ENCODE measurements at places on chromosomes 5 and 9. TPM values are rescaled to one million over a fixed set of nuclear protein-coding genes. Genes with fewer than 3 reads are reported as not detected.

DNA sequence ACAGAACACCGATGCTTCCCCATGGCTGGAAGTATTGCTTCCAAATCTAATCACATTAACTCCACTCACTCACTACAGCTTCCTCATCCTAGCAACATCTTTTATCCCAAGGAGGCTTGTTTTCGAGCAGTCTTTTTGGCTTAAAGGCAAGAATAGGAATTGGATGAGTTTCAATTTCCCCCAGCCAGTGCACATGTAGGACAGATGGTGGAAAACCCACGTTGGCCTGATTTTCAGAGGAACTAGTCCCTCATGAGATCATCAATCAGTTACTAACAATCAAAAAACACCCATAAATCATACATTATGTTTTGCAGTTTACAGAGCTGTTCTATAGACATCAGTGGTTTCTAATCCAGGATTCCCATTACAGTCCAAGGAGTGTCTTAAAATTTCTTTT is 48.5 kb upstream of the AGXT2 start:
- no peak for DNase-seq

DNA sequence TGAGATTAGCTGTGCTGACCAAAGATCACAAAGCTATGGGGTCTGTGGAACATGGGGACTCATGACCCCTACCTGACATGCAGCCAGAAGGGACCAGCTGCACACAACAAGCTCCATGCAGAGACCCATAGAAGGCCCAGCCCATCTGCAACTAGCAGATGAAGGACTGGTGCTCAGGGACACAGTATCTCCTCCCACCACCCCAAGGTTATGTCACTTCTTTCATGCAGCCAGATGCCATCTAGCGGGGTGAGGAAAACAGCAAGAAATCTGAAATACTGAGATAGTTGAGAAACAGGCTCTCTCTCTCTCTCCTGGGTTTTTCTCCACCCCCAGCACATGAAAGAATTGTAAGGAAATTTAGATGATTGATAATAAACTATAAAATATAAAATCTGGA is 161.3 kb upstream of the DAPK1 start:
- no peak for DNase-seq

- no peak for DNase-seq
Observed at GRCh38 chr9:82957529-82958379, 105.2 kb downstream of the RASEF start.

- DNase-seq: no peak
Observed at GRCh38 chr9:133850161-133850560, 112.0 kb upstream of the SARDH start.

GRCh38 chr5:56566374-56567249 is 248.7 kb upstream of the MAP3K1 start:
- no peak for DNase-seq

DNA sequence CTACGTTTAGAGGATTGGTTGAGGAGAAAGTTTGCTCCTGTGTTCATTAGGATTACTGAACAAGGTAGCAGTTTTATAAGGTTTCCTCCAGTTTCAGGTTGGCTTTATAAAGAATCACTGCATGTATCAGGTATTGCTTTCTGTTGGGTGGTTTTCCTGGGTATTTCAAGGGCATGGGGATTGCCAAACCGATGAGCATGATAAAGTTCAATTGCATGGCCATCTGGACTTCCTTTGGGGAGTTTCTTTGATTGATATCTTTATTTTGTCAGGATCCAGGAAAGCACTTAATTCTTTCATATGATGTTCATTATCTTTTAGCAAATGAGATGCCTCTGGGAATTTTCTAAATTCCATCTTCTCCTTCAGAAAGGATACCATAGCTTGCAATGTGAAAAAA is 10.3 kb upstream of the GABBR2 start:
- no peak for DNase-seq

- no peak for DNase-seq
Observed at GRCh38 chr5:172223901-172224873, 30.2 kb downstream of the EFCAB9 start.

DNA sequence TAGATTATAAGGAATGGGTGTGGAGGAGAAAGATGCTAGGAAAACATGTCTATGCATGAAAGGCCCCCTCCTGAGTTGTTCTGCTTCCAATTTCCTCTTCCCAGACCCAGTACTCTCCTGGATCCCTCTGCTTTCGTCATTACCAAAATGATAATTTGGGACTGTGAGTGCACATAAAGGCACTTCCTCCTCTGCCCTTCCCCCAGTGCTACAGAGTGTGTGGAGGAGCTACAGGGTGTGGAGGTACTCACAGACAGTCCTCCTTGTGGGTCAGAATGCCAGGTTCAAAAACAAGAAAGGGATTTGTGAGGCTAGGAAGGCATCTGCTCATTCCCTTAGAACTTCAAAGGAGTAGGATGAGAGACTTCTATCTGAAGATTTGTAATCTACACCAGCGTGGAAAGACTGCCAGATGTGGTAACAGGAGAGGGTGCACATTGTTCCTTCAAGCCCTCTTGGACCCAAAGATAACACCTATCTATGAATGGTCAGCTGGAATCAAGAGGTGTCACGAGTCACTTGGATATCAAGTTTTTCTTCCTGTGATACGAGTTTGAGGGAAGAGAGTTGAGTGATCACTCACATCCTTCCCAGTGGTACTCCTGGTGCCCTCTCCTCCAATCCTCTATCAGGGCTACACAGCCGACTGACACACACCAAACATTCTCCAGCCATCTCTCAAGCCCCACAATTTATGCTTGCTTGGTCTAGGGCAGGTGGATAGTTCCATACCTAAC is 201.1 kb downstream of the EPB41L4A start:
- no peak for DNase-seq

- no peak for DNase-seq
Observed at GRCh38 chr5:158268286-158268685, 409.3 kb upstream of the CLINT1 start.

DNA sequence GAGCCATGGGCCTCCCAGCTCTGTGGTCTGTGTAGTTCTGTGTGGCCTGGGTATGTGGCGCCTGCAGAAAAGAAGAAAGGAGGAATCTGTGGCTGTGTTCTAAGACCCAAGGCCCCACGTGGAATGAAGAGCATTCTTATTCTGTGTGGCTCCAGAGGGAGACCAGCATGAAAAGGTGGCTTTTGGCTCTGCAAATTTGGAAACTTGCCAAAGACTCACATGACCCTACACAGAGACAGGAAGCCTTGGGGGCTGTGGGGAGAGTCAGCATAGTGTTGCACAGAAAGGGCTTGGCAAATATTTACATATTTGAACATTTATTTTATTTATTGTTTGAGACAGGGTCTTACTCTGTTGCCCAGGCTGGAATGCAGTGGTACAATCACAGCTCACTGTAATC is 193.3 kb downstream of the TMEM38B start:
- no peak for DNase-seq

- no peak for DNase-seq
Observed at GRCh38 chr9:34558919-34559623, 30.5 kb downstream of the CNTFR start.

DNA sequence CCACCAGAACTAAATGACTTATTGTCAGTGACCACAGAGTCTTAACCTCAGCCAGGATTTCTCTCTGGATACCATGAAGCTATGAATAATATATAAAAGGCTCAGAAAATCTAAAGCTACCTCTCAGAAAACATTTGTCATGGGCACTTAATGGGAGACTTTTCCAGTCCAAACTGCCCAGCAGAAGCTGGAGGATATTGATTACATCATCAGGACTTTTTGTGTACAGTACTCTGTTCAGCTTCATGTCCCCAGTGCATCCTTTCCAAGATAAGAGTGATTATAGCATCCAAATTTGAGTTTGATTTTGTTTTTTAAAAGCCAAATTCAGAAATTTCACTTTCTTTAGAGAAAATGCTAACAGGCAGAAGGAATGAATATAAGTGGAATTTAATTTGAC is 123.9 kb upstream of the C6 start:
- no peak for DNase-seq

GRCh38 chr9:95504053-95504963 is 12.5 kb downstream of the PTCH1 start:
- peak; percentile 31 for DNase-seq

GRCh38 chr5:111929261-111929660 is 172.3 kb upstream of the NREP start:
- DNase-seq: no peak

- no peak for DNase-seq
Observed at GRCh38 chr9:76718166-76718565, 46.1 kb upstream of the PCA3 start.

GRCh38 chr5:64637144-64637543 is 53.2 kb upstream of the SHISAL2B start:
- DNase-seq: no peak

- no peak for DNase-seq
Observed at GRCh38 chr5:318341-318897, 3.1 kb upstream of the AHRR start.

DNA sequence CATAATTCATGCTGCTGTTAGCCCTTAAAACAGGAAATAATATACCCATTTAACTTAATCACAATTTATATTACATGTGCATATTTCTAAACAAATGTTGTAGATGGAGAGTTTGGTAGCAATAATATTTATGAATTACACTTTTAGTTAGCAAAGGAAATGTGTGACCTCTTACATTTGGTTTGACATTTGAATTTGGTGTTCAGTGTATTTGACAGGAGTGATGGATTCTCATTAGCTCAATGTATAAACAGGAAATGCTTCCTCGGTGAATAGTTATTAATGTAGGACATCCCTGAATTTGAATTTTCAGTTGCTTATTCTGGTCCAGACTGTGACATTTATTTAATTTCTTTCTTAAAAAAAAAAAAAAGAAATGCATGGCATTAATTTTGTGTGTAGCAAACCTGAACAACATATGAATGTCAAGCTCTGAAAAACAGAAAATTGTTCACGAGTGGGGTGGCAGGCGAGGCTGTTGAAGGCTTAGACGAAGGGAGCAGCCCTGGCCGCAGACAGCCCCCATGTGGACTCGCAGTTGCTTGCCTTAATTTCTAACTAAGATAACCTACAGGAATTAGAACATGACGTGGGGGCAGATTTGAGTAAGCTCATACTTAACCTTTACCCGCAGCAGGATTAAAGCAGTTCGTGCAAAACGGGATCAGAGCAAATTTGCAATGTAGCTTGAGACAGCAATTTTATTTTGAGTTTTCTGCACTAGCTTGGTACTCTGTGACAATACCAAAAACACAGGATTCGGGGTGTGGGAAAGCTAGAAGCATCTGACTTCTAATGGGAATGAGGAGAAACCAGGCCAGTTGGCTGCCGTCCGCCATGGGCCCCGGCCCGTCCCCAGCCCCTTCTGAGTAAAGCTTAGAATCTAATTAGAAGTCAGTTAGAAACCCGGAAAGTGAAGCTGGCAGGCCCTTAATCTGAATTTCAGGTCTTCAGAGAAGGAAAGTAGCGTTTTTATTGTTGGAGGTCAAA is 134.3 kb downstream of the MACROH2A1 start:
- no peak for DNase-seq

DNA sequence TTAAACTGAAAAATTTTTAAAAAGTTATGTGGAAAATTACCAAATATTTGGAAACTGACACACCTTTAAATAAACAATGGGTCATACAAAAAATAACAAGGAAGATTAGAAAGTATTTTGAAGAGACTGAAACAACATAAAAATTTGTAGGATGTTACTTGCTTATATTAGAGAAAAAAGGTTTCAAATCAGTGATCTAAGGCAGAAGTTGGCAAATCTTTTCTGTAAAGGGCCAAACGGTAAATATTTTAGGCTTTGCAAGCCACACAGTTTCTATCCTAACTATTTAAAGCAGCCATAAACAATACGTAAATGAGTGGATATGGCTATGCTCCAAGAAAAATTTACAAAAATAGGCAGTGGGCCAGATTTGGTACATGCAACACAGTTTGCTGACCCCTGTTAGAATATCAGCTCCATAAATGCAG is 81.3 kb downstream of the OXCT1 start:
- DNase-seq: no peak

- DNase-seq: peak; percentile 12
Observed at GRCh38 chr9:123470121-123470782, 114.3 kb downstream of the CRB2 start.

DNA sequence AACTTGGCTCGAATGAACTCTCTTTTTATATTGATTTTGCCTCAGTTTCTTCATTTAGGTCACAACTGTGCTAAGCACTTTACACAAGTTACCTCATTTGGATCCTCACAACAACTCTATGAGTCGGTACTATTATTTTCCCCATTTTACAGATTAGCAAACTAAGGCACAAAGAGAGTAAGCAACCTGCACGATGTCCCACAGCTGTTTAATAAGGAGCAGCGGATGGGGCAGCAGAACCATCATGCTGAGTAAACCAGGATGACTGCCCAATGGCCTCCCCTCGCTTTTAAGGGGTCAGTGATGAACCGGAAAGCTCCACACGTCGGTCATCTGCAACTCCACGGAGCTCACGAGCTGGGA is 607 bp downstream of the PRELID2 start:
- no peak for DNase-seq

DNA sequence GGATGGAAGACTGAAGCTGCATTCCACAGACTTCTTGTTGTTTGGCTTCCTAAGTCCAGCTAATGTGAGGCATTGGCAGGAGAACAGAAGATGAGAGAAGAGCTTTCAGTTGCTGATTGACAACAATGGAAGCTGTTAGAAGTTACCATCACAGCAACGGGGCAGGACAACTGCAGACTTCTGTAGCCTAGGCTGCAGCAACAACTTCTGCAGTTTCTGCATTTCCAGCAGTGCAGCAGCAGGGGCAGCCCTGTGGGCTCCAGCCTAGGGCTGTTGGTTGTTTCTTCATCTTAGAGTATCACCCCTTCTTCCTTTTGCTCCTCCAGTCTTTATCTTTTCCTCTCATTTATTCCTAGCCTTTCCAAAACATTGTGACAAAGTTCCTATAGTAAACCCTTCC is 528.8 kb upstream of the PTGER4 start:
- DNase-seq: no peak

- DNase-seq: no peak
Observed at GRCh38 chr9:94664801-94665200, 25.5 kb upstream of the FBP1 start.

- peak; percentile 4 for DNase-seq
Observed at GRCh38 chr5:109739741-109740728, 50.3 kb downstream of the MAN2A1 start.

- DNase-seq: peak; percentile 60
Observed at GRCh38 chr5:123671042-123671441, 159.1 kb downstream of the CSNK1G3 start.

DNA sequence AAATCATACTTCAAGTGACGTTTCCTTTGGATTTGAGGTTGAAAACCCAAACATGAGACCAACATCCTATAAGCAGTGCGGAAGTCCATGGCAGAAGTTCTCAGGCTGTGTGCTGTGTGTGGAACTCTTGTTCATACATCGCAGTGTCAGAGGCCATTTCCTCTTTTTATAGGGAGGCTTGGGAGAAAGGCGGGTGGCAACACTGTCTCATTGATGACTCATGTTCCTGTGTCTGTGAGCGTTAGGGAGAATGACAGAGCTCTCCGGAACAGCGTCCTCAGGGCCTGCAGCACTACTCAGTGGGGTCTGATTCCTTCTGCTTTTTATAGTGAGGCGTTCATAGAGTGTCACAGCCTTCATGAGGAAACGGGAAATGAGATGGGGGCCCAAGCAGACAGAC is 98.8 kb upstream of the BASP1 start:
- DNase-seq: peak; percentile 24

GRCh38 chr5:79590396-79590999 is 21.7 kb upstream of the TENT2 start:
- DNase-seq: no peak

- no peak for DNase-seq
Observed at GRCh38 chr5:14868771-14869170, 2.8 kb downstream of the ANKH start.

OTULINL gene
- 5.8 TPM for total RNA-seq

MAMDC2 gene
- 0.10 TPM for total RNA-seq

GABBR2 gene
- 0.46 TPM for total RNA-seq

GPR150 gene
- not detected for total RNA-seq

RLN2 gene
- total RNA-seq: 1.4 TPM

SOX30 gene
- total RNA-seq: 0.15 TPM

ZNF483 gene
- 24.0 TPM for total RNA-seq

SLCO4C1 gene
- 18.0 TPM for total RNA-seq

OR13C2 gene
- total RNA-seq: not detected
